ENCODE measurements at places on chromosomes 5 and 9.

GRCh38 chr5:113480243-113480642 lies 8.0 kb downstream of the MCC start:
- no peak for DNase-seq

DNA sequence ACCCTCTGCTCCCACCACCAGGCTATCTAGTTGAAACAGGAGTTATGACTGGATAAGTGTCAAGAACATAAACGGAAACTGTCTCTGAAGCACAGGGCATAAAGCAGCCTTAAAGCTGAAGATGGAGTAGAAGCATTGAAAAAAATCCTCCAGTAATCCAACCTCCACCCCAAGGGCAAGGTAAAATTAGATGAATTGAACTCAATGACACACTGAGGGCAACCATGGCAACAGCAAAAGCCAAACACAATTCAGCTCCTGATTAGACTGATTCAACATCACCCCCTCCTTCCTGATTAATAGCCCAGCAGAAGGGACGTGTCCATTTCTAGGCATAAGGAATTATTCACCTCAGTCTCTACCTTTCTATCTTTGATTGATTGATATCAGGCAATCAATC lies 183.2 kb upstream of the MAP3K1 start:
- no peak for DNase-seq

DNA sequence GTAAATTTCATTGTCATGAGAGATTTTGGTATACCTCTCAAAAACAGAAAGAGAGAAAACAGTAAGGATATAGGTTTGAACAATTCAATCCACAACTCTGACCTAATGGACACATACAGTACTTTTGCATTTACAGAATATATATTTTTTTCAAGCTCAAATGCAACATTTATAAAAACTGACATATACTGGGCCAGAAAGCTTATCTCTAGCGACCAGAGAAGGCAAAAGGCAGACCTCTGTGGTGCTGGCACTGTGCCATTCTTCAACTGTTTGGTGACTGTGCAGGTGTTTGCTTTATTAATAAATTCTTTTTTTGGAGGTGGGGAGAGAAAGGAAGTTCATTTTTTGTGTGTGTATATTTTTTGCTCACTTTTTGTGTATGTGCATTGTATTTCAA lies 6.0 kb upstream of the PLAC8L1 start:
- no peak for DNase-seq

GRCh38 chr9:115976781-115977180 lies 176.8 kb upstream of the PAPPA start:
- no peak for DNase-seq
